Sigmoid colon (tissue), 7 donors: ENCODE measurements at places on chromosomes 3 and 15. TPM values are rescaled to one million over a fixed set of nuclear protein-coding genes. Genes with fewer than 3 reads are reported as not detected.

Gene COLQ
- total RNA-seq: 5.3 TPM

- H3K4me3 ChIP-seq: no peak overlapping the region
- no peaks in the 10 kb centered on the region for H3K4me1 ChIP-seq
- H3K27me3 ChIP-seq: no peaks in the 10 kb centered on the region
- H3K27ac ChIP-seq: no peak overlapping the region
- no peak for DNase-seq
Measured at GRCh38 chr3:11736136-11736833, 92.6 kb upstream of the VGLL4 start.

- DNase-seq: peak; percentile 97
- H3K27ac ChIP-seq: peak overlapping the region; percentile 93
- H3K27me3 ChIP-seq: no peaks in the 10 kb centered on the region
- H3K36me3 ChIP-seq: no peaks in the 10 kb centered on the region
Measured at GRCh38 chr15:65087873-65088642, 11.5 kb downstream of the KBTBD13 start.

GRCh38 chr15:31235311-31236183 is 91.1 kb upstream of the KLF13 start:
- H3K36me3 ChIP-seq: no peaks in the 10 kb centered on the region
- no peaks in the 10 kb centered on the region for H3K27me3 ChIP-seq
- peaks cover 31% of the 10 kb centered on the region for H3K4me1 ChIP-seq
- H3K4me3 ChIP-seq: peak overlapping the region; percentile 20

DNA sequence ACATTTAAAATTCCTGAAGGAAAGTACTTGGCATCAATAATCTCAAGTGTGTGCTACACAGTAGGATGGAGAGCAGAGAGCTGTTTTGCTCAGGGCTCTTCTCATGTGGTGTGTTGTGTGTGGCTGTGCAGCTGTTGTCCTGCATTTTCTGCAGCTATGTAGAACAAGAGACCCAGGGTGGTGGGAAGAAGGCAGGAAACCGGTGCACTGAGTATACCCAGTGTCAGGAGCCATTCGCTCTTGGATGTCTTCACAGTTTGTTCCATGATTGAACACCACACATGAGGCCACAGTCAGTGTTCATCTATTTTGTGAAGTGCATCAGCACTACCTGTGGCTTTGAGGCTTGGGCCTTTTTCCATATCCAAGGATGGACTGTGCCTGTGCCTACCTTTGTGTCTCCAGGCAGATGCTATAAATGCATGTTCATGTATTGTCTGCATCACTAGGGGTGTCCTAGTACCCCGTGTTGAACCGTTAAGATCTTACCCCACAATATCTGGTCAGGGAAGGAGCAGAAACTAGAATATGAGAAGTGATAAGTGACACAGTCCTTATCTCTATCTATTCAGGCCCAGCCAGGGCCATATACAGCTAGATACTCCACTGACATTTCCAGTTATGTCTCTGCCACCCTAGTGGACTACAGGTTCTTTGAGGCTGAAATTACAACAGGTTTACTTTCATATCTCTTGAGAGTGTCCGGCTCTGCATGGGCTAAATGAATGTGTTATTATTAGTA is 194.3 kb downstream of the NR2F2 start:
- no peak for DNase-seq
- no peak overlapping the region for H3K27ac ChIP-seq
- H3K36me3 ChIP-seq: no peaks in the 10 kb centered on the region
- H3K27me3 ChIP-seq: no peaks in the 10 kb centered on the region

GRCh38 chr15:41180206-41180789 is 50.3 kb downstream of the EXD1 start:
- no peaks in the 10 kb centered on the region for H3K27me3 ChIP-seq
- DNase-seq: no peak
- H3K36me3 ChIP-seq: no peaks in the 10 kb centered on the region

GRCh38 chr3:19148768-19149091 is 420 bp downstream of the KCNH8 start:
- peaks cover 8% of the 10 kb centered on the region for H3K27me3 ChIP-seq
- no peak for DNase-seq
- H3K27ac ChIP-seq: no peak overlapping the region
- peaks cover 30% of the 10 kb centered on the region for H3K4me1 ChIP-seq
- peak overlapping the region; percentile 74 for H3K4me3 ChIP-seq
- no peaks in the 10 kb centered on the region for H3K36me3 ChIP-seq

DNA sequence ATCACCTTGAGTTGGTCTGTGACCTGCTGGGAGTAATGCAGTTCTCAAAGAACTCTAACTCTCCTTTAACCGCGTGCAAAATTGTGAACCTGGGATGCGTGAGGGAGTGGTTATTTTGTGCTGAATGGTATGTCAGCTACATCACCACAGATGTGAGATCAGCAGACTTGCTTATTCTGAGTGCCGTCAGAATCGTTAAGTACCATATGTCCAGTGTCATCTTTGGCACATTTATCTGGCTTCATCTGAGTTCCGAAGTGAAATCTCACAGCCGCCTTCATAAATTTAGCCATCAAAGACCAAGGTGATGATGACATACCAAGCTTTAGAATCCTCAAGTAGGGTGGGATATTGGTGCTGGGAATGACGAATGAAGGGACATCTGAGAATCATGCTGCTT is 347.2 kb upstream of the TPRG1 start:
- H3K27me3 ChIP-seq: no peaks in the 10 kb centered on the region
- no peak for DNase-seq
- no peak overlapping the region for H3K27ac ChIP-seq
- H3K4me1 ChIP-seq: peaks cover 81% of the 10 kb centered on the region
- no peak overlapping the region for H3K4me3 ChIP-seq
- no peaks in the 10 kb centered on the region for H3K36me3 ChIP-seq

DNA sequence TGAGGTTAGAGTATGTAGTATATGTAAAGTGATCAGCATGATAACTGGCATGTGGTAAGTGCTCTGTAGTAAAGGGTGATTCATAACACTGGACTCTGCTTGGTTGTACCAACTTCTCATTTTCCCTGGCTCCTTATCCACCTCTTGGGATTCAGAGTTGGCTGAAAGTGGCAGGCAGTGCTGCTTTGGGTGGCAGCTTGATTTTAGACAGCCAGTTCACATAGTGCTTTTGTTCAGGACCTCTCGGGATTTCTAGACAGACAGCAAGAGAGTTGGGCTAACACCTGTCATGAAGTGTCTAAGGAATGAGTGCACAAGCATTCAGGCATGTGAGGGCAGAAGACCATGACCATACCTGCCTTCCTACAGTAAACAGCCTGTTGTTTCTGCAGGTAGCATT is 69.0 kb downstream of the RBM6 start:
- H3K36me3 ChIP-seq: peaks cover 4% of the 10 kb centered on the region
- H3K27me3 ChIP-seq: no peaks in the 10 kb centered on the region
- no peak overlapping the region for H3K4me3 ChIP-seq
- H3K4me1 ChIP-seq: no peaks in the 10 kb centered on the region
- DNase-seq: no peak

DNA sequence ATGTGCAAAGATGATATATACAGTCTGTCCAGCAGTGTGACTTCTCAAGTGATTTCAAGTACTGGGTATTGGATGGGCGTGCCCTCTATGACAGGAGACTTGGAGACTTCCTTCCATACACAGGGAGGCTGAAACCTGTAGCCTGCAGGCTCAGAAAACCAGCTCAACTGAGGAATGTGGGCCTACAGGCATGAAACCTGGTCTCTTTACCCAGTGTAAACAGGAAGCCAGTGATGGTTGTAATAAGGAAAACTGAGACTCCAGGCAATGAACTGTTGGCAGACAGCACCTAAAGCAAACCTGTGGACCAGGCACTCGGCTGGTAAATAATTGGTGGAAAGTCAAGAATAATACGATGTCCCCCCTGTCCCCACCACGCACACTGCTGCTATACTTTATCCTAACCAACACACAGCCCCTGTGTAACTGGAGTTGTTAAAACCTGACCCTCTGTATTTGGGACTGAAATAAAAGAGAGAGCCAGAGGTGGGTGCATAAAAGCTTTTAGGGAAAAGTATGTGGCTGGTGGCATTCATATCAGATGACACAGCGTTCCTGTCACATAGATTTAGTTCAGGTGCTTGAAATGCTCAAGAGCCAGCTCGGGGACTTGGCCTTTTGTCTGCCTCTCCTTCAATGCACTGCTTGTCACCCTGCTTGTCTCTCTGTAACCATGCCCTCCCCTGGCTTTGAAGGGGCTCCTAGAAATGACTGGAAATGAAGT is 144.7 kb downstream of the TPRG1 start:
- no peak for DNase-seq
- H3K36me3 ChIP-seq: no peaks in the 10 kb centered on the region
- H3K4me1 ChIP-seq: no peaks in the 10 kb centered on the region
- H3K4me3 ChIP-seq: no peak overlapping the region
